Sigmoid colon (tissue), 7 donors: ENCODE measurements at places on chromosomes 5 and 9. TPM values are rescaled to one million over a fixed set of nuclear protein-coding genes. Genes with fewer than 3 reads are reported as not detected.

The CDO1 gene
- 20.5 TPM for total RNA-seq

The PAPPA gene
- 6.6 TPM for total RNA-seq

The PCDHGC3 gene
- total RNA-seq: 31.4 TPM

The ENHO gene
- 2.5 TPM for total RNA-seq

DNA sequence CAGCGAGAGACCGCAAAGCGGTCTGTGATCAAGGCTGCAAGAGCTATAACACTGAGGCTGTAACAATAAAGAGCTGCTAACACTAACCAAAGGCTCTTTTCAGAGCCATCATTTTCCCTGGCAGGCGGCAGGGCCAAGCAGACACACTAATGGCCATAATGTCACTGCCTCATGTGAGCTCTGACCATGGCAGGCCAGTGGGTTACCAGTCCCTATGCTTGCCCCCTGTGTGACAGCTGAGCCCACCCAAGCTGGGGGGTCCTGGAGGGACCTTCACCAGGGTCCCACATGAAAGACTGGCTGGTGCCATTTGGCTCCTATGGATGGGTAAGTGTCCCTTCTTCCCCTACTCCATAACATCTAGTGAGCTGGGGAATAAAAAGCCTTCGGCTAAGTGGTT lies 29.6 kb upstream of the TESK1 start:
- H3K27me3 ChIP-seq: no peaks in the 10 kb centered on the region
- H3K4me3 ChIP-seq: no peak overlapping the region
- no peaks in the 10 kb centered on the region for H3K36me3 ChIP-seq

GRCh38 chr5:170892196-170892595 lies 30.4 kb downstream of the RANBP17 start:
- H3K27me3 ChIP-seq: no peaks in the 10 kb centered on the region
- no peak overlapping the region for H3K4me3 ChIP-seq
- H3K36me3 ChIP-seq: no peaks in the 10 kb centered on the region
- no peak for DNase-seq
- H3K4me1 ChIP-seq: no peaks in the 10 kb centered on the region
- no peak overlapping the region for H3K27ac ChIP-seq

- no peaks in the 10 kb centered on the region for H3K27me3 ChIP-seq
- no peak overlapping the region for H3K27ac ChIP-seq
- no peaks in the 10 kb centered on the region for H3K36me3 ChIP-seq
- H3K4me1 ChIP-seq: no peaks in the 10 kb centered on the region
- peak; percentile 26 for DNase-seq
Measured at GRCh38 chr9:36895744-36896260, 138.3 kb downstream of the PAX5 start.

GRCh38 chr5:143796753-143797152 lies 15.2 kb upstream of the HMHB1 start:
- no peaks in the 10 kb centered on the region for H3K4me1 ChIP-seq
- H3K36me3 ChIP-seq: no peaks in the 10 kb centered on the region
- no peaks in the 10 kb centered on the region for H3K27me3 ChIP-seq

GRCh38 chr5:113164021-113164420 lies 187.4 kb downstream of the DCP2 start:
- no peak overlapping the region for H3K27ac ChIP-seq
- no peak overlapping the region for H3K4me3 ChIP-seq
- no peaks in the 10 kb centered on the region for H3K36me3 ChIP-seq
- H3K27me3 ChIP-seq: no peaks in the 10 kb centered on the region
- DNase-seq: no peak

GRCh38 chr9:33107762-33108161 lies 31.3 kb upstream of the SMU1 start:
- peaks cover 6% of the 10 kb centered on the region for H3K4me1 ChIP-seq
- H3K27me3 ChIP-seq: no peaks in the 10 kb centered on the region
- peaks cover 6% of the 10 kb centered on the region for H3K36me3 ChIP-seq
- H3K27ac ChIP-seq: peak overlapping the region; percentile 35
- H3K4me3 ChIP-seq: no peak overlapping the region

GRCh38 chr5:111076091-111076490 lies 4.6 kb downstream of the TSLP start:
- no peaks in the 10 kb centered on the region for H3K27me3 ChIP-seq
- H3K4me1 ChIP-seq: peaks cover 15% of the 10 kb centered on the region
- no peaks in the 10 kb centered on the region for H3K36me3 ChIP-seq
- H3K27ac ChIP-seq: no peak overlapping the region

DNA sequence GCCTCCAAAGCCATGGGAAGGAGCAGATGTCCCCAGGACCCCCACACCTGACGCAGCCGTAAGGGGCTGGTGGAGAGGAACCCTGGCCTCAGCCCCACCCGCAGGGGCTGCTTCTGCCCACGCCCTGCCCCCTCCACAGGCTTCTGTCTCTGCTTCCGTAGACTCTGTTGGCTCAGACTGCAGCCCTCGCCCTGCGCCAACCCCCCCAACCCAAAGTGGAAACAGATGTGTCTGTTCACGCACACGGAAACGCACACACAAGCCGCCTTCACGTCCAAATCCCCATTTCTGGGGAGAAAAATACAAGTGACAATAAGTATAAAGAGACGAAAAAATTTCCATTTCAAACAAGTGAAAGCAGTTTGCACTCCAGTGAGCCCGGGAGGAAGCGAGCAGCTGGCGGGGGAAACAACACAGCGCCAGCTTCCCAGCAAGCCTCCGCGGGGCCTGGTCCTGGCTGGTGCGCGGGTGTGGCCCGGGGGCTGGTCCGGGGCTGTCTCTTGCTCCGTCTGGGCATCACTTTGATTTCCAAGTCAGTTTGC lies 32.6 kb upstream of the RXRA start:
- peak overlapping the region; percentile 22 for H3K4me3 ChIP-seq
- H3K27ac ChIP-seq: no peak overlapping the region
- H3K4me1 ChIP-seq: peaks cover 12% of the 10 kb centered on the region
- H3K36me3 ChIP-seq: no peaks in the 10 kb centered on the region

DNA sequence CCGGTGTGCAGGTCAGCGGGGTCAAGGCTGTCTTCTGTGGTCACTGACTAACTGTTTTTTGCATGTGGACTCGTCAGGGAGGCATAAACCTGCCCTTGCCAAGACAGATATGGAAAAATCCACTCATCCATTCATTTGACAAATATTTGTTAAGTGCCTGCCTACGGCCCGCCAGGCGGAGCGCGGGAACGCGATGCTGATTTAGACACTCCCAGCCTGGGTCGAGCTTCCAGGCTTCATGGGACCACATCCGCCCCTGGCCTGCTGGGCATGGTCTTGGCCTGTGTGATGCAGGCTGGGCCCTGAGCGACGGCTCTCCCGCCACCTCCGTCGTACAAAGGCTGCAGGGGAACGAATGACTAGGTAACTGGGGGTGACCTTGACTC lies 18.1 kb downstream of the MYMK start:
- DNase-seq: no peak
- no peaks in the 10 kb centered on the region for H3K27me3 ChIP-seq
- H3K27ac ChIP-seq: no peak overlapping the region
- no peaks in the 10 kb centered on the region for H3K36me3 ChIP-seq

DNA sequence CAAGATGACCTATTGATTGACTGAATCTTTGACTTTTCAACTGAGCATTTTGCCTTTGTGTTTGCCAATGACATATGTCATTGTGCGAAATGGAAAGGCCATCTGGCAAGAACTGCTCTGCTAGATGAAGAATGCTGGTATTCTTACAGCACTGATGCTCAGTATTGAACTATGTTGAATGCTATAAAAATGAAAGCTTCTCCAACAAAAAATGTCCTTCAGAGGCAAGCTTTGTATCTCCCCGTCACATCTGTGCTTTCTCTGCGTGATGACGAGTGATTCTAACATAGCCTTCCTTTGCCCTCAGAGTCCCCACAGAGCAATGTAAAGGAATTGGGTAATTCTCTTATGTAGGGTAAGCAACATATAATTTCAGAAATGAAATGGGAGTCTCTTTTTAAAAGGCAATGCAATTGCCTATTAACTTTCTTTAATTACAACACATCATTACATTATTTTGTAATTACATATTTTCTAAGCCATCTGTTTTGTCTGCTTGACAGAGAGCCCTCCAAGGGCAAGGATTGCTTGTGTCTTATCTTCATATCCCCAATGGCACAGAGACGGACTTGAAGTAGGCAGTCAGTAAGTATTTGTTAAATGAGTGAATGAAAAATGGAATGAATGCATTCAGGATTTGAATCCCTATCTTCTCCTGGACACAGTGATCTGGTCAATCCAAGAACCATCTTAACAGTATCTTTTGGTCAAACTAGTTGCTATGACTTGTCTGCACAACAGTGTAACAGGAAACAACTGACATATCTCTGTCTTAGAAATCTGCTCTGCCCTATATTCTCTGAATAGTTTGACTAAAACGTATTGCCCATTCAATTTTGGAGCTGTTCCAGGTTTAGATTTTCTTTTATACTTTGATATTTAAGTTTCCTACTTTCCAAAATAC lies 46.1 kb downstream of the ENC1 start:
- H3K27me3 ChIP-seq: no peaks in the 10 kb centered on the region
- no peak overlapping the region for H3K27ac ChIP-seq

DNA sequence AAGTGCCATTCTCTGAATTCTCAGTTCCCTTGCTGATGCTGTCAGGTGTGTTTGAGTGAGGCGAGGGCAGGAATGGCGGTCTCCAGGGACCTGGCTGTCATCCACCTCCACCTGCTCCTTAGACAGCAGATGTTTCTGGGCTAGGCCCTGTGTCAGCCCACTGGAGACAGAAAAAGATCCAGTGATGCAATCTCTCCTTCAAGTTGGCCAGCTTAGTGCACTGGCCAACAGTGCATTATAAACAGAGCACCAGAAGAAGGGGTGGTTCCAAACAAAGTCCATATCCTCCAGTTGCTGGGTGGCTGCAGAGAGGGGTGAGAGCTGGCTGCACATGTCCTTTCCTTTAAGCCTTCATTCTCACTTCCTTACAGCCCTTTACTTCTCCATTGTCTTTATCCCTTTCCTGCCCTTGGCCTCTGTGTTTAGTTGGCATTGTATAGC lies 26.5 kb downstream of the NANS start:
- no peak for DNase-seq
- no peak overlapping the region for H3K27ac ChIP-seq
- no peaks in the 10 kb centered on the region for H3K36me3 ChIP-seq
- no peak overlapping the region for H3K4me3 ChIP-seq
- no peaks in the 10 kb centered on the region for H3K27me3 ChIP-seq
